Tibial artery (tissue), 4 donors: ENCODE measurements at places on chromosomes 3 and 15.

DNA sequence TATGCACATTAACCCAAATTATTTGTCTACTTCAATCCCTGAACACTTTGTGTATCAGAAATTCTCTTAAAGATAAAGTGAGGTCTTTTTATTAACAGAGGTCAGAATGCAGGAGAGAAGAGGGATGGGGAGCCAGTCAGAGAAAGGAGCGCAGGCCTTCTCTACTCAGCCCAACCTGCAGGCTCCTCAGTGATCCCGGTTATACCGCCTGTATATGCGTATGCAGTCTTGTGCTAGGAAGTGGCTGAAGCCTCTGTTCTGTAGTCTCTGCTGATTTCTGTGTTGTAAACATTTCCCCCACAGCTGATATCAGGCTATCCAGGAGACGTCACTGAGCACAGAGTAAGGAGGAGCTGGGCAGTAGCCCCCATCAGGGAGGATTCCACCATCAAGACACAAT lies 57.9 kb downstream of the ABHD5 start:
- no peak for DNase-seq

- no peak for DNase-seq
These were observed 41.2 kb downstream of the SLC6A11 start for GRCh38 chr3:10857235-10857634.

- no peak for DNase-seq
These were observed 7.6 kb downstream of the CX3CR1 start for GRCh38 chr3:39272191-39272590.

GRCh38 chr3:47515100-47515499 lies 1.6 kb upstream of the ELP6 start:
- no peak for DNase-seq

- DNase-seq = no peak
These were observed 66.2 kb downstream of the SAMMSON start for GRCh38 chr3:70065696-70066253.

DNA sequence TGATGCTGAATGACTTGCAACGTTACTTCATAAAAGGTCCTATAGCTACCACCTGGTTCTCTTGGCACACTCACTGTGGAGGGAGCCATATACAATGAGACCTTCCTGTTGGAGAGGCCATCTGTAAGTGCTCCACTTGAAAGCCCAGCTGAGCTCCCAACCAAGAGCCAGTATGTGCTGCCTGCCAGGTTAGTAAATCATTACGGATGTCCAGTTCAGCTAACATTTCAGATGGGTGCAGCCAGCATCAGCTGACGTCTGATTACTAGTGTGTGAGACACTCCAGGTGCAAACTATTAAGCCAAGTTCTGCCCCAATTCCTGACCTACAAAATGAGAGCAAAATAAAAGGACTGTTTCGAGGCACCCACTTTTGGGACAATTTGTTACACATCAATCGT lies 274.4 kb upstream of the ROBO2 start:
- DNase-seq = no peak

DNA sequence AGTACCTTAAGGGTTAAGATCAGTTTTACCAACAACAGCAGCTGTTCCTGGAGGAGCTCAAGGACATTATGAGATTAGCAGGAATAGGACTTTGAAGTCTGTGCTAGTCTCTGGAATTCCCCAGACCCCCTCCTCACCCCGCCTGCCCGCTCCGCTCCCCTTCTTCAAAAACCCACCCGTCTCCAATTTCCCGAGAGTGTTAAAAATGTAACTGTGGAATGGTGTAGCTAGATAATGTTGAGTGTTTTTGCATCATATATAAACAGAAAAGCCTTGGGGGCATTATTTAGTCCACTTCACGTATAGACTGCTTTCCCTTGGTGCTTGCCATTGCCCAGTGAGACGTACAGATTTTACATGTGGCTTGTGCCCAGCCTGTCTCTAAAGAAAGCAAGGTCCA lies 65.0 kb upstream of the SEMA6D start:
- DNase-seq = no peak

- DNase-seq = no peak
These were observed 109.7 kb upstream of the SLC7A14 start for GRCh38 chr3:170695486-170696064.

GRCh38 chr15:69863446-69863845 lies 234.3 kb downstream of the TLE3 start:
- no peak for DNase-seq

DNA sequence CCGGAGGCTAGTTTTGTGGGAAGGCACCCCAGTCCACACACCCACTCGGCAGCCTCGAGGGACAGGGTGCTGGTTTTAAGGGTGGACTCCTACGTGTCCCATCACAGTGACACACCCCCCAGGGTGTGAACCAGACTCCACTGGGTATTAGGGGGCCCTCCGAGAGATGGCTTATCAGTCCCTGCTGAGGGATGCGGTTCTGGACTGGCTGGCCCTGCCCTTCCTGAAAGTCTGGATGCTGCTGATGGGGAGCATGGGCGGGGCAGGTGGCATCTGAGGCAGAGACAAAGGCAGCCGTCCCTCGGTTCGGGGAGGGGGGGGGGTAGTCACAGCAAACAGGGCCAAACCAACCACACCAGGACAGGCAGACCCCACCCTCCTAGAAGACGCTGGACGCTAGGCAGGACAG lies 939 bp upstream of the ULK3 start:
- DNase-seq = no peak

DNA sequence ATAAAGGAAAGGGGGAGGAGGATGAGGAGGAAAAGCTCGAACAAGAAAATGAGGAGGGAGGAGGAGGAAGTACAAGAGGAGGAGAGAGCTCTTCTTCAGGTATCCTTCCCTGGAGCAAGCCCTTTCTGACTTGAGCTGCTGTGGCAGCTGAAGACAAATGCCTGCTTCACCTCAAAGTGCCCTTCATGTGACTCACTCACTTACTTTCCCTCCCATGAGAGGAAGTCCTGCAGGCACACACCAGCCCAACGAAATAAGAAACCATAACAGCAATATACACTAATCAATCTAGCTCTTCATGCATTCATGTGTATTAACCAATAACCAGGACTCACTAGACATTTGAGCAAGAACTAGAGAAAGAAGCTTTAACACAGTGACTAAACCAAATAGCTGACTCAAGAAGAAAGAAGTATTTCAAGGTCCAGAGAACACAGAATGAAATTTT lies 251.9 kb downstream of the IGSF11 start:
- DNase-seq = no peak

DNA sequence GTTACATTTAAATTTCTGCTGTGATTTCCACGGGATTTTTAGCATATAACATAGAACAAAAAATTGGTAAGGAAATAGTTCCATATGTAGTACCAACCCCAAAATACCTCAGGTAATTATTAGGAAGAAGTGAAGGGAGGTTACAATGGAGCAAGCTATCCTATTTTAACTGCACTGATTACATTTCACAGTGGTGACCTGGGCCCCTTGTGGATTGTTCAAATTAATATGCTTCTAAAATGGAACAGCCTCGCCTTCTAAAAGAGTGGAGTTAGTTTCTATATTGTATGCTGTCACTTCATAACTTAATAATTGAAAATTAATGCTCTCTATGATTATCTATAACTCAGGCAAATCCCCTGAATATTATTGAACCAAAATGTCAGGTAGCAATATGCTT lies 651.7 kb upstream of the GBE1 start:
- no peak for DNase-seq

GRCh38 chr3:57026944-57027343 lies 33.5 kb upstream of the SPATA12 start:
- DNase-seq = no peak

- DNase-seq = no peak
These were observed 8.5 kb upstream of the MUC4 start for GRCh38 chr3:195820186-195820585.

GRCh38 chr15:22893081-22893480 lies 54.6 kb downstream of the NIPA2 start:
- no peak for DNase-seq

DNA sequence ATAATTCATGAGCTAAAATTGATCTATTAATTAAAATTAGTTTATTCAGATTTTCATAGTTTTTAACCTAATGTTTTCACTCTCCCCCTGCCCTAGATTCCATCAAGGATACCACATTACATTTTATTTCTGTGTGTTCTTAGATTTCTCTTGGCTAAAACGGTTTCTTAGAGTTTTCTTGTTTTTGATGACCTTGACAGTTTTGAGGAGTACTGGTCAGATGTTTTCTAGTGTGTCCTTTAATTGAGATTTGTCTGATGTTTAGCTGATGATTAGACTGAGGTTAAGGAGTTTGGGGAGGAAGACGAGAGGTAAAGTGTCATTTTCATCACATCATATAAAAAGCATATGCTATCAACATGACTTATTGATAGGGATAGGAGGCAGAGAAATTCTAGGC lies 475.9 kb downstream of the SQOR start:
- no peak for DNase-seq

GRCh38 chr3:171311784-171312183 lies 148.4 kb downstream of the TNIK start:
- DNase-seq = no peak

DNA sequence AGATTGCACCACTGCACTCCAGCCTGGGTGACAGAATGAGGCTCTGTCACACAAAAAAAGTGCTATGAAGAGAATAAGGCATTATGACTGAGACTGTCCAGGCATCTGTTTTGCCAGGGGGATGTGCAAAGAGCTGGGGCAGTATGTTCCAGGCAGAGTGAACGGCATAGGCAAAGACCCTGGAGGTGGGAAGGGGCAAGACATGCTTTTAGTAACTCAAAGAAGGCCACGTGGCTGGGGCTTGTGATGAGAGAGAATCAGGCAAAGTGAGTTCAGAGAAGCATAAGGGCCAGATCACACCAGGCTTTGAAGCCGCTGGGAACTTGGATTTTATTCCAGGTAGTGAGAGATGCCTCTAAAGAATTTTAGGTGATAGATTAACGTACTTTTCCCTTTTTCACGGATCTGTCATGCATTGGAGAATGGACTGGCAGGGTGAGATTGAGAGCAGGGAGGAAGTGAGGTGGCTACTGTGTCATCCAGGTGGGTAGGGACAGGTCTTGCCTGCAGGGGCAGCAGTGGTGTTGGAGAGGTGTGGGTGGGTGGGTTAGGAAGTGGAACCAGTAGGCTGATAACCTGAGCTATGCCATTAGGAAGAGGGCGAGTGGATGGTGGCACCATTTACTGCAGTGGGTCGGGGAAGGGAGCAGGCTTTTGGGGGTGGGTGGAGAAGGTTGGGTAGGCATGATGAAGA lies 31.7 kb downstream of the ATP2B2 start:
- DNase-seq = no peak

GRCh38 chr15:33007303-33007855 lies 187.1 kb downstream of the FMN1 start:
- no peak for DNase-seq

GRCh38 chr3:139325551-139325950 lies 18.3 kb upstream of the MRPS22 start:
- no peak for DNase-seq

GRCh38 chr15:58697220-58697619 lies 52.3 kb downstream of the ADAM10 start:
- DNase-seq = no peak
